ENCODE measurements at places on chromosomes 7 and 10. TPM values are rescaled to one million over a fixed set of nuclear protein-coding genes. Genes with fewer than 3 reads are reported as not detected.

The EMX2 gene
- not detected for total RNA-seq

The USP6NL gene
- 38.7 TPM for total RNA-seq

The AKR1C4 gene
- not detected for total RNA-seq

The SPDYE2 gene
- total RNA-seq = not detected

The CARD11 gene
- total RNA-seq = 1.8 TPM

The CXCL12 gene
- total RNA-seq = 0.30 TPM

The C7orf57 gene
- total RNA-seq = not detected

The VGF gene
- total RNA-seq = 14.4 TPM

The GLI3 gene
- 58.7 TPM for total RNA-seq

The MYL7 gene
- not detected for total RNA-seq

The MRLN gene
- not detected for total RNA-seq

The ITGA8 gene
- 0.07 TPM for total RNA-seq

The CDNF gene
- 0.34 TPM for total RNA-seq
